Kasumi-1 (cell line): ENCODE measurements at places on chromosomes 4 and X.

GRCh38 chr4:808860-809570 is 16.9 kb downstream of the CPLX1 start:
- DNase-seq: no peak

DNA sequence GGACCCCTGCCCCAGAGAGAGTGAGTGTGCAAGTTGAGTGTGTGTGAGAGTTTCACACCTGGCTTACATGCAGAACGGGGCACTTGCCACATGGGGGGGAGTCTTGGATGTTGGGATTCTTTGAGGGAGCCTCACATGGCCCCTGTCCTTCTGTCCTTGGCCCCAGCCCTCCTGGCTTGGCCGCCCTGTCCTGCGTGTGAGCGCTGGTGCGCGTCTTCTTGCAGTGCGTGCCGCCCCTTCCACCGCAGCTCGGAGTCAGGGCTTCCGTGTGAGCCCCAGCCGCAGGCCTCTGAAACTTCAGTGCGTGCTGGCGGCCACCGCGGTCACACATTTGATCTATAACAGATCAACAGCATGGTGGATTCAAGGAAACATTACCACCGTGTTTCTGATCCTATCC is 30.1 kb upstream of the HGFAC start:
- DNase-seq: no peak

DNA sequence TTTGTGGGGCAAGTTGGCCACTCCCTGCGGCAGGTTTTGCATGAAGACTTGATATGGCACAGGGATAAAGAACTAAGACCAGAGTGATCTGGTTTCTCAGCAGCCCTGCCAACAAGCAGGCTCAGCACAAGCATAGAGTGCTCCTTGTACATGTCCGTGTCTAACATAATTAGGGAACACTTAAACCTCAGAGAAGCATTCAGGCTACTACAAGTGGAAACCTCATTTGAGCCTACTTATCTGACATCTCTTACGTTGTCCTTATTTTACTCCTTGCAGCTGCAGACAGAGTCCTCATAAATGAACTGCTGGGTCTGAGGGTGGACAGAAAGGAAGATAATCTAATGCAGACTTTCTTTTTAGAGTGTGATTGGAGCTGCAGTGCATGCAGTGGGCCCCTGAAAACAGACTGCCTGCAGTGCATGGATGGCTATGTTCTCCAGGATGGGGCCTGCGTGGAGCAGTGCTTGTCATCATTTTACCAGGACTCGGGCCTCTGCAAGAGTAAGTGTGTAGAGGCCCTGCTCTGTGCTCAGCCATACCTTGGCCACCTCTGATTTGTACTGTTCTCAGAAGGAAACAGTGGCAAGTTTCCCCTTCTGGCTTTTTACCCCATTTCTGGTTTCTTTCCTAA is 179.1 kb upstream of the ANXA3 start:
- DNase-seq: no peak

DNA sequence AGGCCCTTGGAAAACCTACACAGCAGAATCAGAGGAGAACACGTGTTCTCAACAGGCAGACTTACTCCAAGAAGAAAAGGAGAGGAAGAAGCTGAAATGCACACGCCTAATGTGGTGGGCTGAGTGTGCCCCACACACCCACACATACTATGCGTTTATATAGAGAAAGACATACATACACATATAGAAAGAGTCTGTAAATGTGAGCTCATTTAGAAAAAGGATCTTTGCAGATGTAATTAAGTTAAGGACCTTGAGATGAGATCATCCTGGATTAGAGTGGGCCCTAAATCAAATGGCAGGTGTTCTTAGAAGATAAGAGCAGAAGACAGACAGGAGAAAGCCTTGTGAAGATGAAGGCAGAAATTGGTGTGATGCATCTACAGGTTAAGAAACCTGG is 87.2 kb upstream of the KLF3 start:
- DNase-seq: no peak

- DNase-seq: no peak
Observed at GRCh38 chr4:123740236-123740635, 343.6 kb downstream of the SPRY1 start.

- peak; percentile 78 for DNase-seq
Observed at GRCh38 chr4:90127223-90127705, at the start of gene CCSER1. CCSER1 (plus strand) TSS chr4:90127394.

GRCh38 chr4:187849556-187850225 is 145.9 kb upstream of the ZFP42 start:
- DNase-seq: no peak

GRCh38 chrX:37651921-37652452 is 33.6 kb upstream of the XK start:
- DNase-seq: no peak
